ENCODE measurements at places on chromosomes 12 and 14.
A peak's percentile ranks its signal among the peaks of the same experiment; 100 is the strongest.

DNA sequence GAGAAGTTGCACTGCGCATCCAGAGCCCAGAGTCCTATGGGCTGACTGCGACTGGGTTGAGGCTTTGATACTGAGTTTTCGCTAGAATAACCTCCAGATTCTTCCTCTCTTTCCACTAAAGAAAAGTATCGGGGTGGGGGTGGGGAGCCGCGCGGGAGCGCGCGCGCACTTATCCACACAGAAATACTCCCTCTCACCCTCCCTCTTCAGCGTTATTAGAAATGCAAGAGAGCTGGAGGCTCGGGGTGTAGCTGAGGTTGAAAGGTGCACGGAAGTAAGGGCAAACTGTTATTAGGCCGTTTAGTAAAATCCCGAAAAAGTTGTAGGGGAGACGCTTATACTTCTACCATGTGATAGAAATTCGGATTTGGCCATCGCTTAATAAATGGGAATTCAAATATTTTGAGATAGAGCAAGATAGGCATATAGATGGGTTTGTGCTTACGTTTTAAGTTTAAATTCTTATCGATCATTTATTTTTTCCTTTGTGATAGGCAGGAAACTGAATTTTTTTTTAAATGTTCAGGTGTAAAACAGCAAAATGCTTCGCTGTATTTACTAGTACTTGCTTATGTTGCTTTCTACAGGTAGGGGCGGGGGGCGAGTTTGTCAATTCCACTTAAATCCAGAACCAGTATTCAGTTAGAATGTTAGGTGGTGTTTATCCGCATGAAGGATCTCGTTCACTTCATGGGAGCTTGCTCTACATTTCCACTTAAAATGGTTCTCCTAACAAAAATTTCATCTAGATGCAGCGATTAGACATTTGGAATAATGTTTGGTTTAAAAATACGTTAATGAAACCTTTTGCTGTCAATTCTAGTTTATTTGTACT is 1.1 kb downstream of the ARHGAP5 start:
- DNase-seq, result no peak

- no peak for DNase-seq
These were observed 166.1 kb upstream of the E2F7 start for GRCh38 chr12:77231501-77231918.

- peak; percentile 40 for DNase-seq
These were observed 8.9 kb downstream of the GTF2A1 start for GRCh38 chr14:81211844-81212243.

GRCh38 chr14:93085911-93086310 is 29.8 kb downstream of the ITPK1 start:
- no peak for DNase-seq

DNA sequence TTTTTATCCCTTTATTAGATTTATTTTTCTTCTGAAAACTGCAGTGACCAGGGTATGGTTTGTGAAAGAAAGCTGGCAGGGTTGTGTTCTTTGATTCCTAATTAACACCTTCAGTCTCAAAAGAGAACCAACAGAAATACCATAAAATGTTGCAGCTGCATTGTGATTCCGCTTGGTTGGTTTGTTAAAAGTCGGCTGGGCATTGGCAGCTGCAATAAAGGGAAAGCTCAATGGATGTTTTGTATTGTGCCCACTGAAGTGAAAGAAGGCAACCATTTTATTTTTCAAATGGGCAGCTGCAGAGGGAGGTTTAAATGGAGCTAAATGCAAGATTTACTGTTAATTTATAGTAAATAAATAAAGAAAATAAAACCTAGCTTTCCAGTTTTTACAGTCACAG is 16.7 kb downstream of the LGR5 start:
- no peak for DNase-seq

DNA sequence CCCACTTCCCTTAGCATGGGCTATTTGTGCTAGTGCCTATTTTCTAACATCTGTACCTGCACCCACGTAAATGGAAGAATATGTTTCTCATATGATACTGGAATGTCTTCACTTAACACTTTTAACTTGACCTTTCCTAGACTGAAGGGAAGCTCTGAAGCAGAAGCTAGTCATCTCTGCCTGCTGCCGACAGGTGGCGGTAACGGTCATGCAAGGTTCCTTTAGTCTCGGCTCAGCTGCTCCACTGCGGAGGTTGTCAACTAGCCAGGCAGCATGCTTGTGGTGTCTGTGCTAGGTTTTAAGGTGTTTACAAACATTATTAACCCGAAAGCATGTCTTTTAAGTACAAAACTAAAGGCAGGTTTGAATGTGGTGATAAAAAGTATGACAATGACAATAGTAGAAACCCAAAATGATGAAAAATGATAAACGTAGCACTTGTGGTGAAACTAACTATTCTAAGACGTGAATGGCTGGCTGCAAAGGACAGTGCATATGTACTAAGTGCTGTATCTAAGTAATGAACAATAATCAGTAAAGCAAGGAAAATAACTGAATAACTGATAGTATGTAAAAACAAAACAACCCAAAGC is 117.2 kb downstream of the GRIN2B start:
- DNase-seq, result peak; percentile 45

DNA sequence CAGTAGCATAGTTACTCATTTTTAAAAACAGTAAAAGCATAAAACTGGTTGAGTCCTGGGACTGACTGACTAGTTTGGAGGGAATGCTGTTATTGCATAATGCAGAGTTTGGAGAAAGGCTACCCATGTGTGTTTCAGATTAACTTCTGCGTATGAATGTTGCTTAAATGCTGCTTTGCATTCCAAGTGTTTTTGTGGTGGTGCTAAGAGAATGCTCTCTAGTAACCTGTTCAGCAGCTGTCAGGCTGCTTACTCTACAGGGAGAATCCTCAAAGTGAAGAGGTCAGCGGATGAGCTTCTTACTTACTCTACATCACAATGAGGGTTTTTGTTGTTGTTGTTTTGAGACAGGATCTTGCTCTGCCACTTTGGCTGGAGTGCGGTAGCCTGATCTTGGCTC is 4.3 kb downstream of the DLST start:
- no peak for DNase-seq

GRCh38 chr12:91556909-91557308 is 374.3 kb upstream of the DCN start:
- no peak for DNase-seq

- no peak for DNase-seq
These were observed 600 bp downstream of the PNN start for GRCh38 chr14:39175445-39176262.

GRCh38 chr14:106681568-106681967 is 1155.2 kb downstream of the TMEM121 start:
- DNase-seq, result no peak

DNA sequence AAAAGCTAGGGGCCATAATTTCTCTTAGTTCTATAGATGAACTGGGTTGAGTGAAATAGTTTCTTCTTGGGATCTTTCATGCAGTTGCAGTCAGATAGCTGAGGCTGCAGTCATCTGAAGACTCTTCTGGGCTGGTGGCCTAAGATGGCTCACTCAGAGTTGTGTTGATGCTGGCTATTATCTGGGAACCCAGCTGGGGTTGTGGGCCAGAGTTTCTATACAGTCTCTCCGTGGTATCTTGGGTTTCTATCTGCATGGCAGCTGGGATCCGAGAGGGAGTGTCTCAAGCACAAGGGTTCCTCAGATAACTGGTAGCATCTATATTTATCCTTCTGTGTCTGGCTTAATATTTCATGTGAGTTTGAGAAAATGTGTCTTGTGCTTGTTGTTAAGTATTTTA is 21.1 kb downstream of the AVPR1A start:
- no peak for DNase-seq

DNA sequence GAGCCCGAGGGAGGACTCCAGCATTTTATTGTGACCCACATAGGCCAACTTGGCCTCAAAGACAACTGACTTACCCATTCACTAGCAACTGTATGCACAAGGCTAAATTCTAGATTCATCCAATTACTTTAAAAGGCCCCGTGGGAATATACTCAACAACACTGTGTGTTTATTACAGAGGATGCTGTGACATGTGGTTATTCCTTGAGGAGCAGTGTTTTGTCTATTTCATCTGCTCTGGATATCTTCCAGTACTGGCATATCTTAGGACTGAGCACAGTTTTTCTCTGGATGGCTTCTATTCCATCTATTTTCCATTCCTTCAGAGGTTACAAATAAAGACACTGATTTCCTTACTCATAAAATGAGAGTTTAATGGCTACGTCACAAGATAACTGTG is 87.2 kb upstream of the KRAS start:
- no peak for DNase-seq

DNA sequence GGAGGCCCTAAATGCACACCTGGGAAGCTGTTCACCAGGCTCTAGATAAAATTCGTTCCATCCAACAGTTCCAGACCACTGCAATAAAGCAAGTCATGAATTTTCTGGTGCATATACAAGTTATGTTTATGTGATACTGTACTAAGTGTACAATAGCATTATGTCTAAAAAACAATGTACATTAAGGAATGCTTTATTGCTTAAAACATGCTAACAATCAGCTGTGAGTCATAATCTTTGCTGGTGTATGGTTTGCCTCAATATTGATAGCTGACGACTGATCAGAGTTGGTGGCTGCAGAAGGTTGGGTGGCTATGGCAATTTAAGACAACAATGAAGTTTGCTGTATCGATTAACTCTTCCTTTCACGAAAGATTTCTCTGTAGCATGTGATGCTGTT is 52.3 kb downstream of the ATG14 start:
- DNase-seq, result no peak

GRCh38 chr14:102751088-102751487 is 26.2 kb upstream of the TRAF3 start:
- DNase-seq, result no peak

- no peak for DNase-seq
These were observed 302.6 kb downstream of the PCNX1 start for GRCh38 chr14:71209888-71210287.

DNA sequence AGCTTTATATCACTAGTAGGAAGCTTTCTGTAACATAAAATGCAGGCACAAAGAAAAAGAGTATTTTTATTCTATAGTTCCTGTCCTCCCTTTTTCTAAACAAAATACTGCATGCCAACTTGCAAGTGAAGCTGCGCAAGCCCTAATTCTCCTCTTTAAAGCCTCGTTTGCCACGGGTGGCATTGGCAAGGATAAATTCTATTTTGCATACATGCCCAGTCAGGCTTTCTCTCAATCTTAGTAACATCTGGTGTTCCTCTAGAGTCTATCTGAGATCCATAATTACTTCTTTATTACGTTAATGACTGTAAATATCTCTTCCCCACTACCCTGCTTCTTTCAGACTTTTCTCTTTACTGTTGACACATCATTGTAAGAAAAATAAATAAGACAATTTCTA is 97.1 kb upstream of the DAAM1 start:
- no peak for DNase-seq

GRCh38 chr12:490260-490659 is 30.5 kb downstream of the B4GALNT3 start:
- DNase-seq, result no peak

DNA sequence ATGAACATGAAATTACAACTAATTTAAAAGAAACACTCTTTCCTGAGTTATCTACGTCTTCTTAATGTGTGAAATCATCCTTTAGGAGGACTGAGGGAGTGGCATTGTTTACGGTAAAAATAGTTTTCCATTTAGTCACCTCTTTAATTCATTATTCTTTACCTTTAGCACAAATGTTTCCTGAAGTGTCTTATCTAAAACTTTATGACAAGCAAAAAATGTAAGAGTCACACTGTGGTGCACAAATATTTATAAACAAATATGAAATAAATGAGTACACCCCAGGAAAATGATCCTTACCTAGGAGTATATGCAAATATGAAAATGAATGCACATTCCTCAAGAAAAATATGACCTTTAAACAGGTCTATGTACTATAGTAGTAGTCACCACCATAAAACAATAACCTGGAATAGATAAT is 104.6 kb downstream of the PTPRR start:
- no peak for DNase-seq

DNA sequence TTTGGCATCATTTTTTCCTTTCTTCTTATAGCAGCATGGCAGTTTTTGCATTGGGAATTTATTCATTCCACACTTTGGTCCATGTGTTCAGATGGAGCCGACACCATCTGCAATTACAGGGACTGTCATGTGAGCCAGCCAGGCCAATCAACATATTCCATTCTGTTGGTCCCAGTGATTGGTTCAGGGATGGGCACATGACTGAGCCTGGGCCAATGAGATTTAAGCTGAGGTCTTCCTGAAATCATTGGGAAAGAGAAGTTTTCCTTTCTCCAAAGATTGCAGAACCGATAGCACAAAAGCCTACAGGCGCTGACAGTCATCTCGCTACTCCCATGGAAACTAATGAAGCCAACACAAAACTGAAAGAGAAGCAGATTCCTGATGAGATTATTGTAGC is 841.5 kb upstream of the TMEM132C start:
- no peak for DNase-seq

- no peak for DNase-seq
These were observed 126.1 kb downstream of the SLC38A6 start for GRCh38 chr14:61106959-61107641.

Data from CD4-positive, alpha-beta T cell treated with Interleukin-4 for 1 hour (primary cell).